ENCODE measurements at places on chromosomes 3 and 15.

DNA sequence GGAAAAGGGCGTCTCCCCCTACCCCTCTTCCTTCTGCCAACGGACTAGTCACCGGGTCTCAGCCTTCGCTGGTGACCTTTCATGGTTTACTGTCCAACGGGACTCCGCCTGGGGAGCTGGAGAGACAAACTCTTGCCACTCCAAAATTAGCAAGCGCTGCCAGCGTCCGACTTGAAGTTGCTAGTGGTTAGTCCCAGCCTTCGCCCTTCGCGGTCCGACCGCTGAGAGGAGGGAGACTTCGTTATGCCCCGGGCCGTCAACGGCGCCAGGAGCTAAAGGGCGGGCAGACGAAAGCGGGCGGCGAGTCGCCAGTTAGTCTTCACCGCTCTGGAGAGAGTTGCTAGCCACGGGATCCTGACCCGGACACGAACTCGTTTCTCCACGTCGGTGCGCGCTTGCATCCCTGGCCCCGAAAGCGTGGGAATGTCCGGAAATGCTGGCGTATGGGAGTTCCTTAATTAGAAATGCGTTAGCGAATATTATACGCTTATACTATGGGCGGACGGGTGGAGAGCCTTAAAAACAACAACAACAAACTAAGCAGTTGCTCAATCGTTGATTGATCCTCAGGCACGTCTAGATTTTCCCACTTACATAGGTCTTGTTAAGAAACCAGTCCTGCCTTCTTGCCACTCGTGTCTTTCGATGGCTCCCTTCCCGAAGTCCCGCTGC, 716 bp downstream of the SMC4 start:
- DNase-seq, result no peak

DNA sequence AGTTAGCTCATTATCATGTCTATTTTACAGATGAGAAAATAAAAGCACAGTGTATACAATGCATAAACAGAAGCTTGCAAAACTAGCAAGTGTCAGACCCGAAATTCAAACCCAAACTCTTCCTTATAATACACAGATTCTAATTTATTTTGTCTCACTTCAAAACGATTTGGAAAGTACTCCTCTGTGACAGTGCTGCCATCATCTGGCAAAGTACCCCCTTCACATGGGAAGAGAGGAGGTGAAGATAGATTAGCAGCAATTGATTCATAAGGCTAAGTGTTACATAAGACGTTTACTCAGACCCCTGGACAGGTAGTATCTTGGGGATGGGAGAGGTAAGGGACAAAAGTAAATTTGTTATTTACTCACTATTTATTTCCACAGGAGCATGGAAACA, 744.0 kb upstream of the SGO1 start:
- DNase-seq, result no peak

GRCh38 chr3:23096041-23096440, 107.1 kb upstream of the UBE2E2 start:
- no peak for DNase-seq

- DNase-seq, result no peak
Measured at GRCh38 chr15:45802140-45802539, 167.3 kb downstream of the SQOR start.

GRCh38 chr3:4834403-4834866, 144.8 kb upstream of the BHLHE40 start:
- DNase-seq, result peak; percentile 80

GRCh38 chr15:71115567-71116351, 488 bp downstream of the THSD4 start:
- no peak for DNase-seq

DNA sequence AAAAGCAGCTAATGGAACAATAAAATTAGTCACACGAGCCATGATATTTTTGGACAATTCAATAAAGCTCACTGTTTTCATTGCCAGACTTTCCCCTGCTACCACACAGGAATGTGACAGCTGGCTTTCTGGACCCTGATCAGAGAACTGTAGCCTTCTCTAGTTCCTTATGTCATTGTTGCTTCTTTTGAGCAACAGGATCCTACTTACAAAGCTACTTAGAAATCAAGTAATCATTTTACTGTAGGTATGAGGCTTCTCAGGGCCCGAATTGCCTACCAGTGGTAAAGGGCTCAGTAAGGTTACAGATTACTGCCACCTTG, 94.3 kb upstream of the AADACL2 start:
- DNase-seq, result no peak

DNA sequence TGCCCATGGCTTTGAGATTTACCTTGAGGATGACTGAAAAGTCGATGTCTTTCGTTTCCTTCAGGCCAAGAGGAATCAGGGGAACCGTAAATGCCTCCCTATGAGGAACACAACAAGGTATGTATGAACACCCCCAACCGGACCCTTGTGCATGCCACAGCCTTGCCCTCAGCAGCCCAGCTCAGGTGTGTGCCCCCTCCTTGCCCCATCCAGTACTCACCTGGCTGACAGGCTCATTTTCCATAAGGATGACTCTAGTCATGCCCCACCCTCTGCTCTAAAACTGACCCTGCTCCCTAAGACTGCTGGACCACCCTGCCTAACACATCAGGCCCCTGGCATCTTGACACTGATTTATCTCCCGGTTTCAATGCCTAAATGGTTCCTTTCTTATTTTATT, 270.0 kb downstream of the GOLGA6L6 start:
- no peak for DNase-seq

- no peak for DNase-seq
Measured at GRCh38 chr3:14624498-14624897, 27.1 kb upstream of the CCDC174 start.

DNA sequence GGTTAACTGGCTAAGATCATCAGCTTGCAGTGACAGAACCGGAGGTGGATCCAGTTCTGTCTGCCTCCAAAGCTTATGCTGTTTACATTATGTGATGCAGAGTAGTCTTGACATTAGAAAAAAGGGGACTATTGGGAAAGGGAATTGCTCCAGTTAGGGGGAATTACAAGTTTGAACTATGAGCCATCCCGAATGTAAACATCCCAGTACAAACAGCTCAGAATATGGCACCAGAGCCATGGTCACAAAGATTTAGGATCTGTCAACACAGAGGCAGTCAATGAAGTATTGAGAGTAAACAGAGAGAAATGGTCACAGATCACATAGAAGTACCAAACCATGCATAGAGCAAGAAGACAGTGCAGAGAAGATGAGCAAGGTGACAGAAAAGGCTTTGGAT, 39.8 kb upstream of the CRTC3 start:
- DNase-seq, result no peak

DNA sequence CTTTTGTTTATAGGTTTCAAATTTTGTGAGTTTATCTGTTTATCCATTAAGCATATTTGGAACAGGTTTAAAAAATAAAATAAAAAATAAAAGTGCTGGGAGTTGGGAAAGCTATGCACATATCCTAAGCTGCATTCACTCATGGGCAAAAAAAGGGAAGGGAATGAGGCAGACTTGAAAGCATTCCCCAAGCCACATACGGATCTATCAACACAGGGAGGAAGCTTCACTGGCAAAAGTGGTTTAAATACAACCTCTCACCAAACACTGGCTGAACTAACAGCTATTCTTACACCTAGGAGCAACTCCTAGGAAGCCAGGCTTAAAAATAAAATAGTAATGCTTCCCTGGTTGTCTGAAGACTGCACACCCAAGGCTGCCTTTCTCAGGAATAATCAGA, 101.2 kb downstream of the PCCB start:
- DNase-seq, result no peak

DNA sequence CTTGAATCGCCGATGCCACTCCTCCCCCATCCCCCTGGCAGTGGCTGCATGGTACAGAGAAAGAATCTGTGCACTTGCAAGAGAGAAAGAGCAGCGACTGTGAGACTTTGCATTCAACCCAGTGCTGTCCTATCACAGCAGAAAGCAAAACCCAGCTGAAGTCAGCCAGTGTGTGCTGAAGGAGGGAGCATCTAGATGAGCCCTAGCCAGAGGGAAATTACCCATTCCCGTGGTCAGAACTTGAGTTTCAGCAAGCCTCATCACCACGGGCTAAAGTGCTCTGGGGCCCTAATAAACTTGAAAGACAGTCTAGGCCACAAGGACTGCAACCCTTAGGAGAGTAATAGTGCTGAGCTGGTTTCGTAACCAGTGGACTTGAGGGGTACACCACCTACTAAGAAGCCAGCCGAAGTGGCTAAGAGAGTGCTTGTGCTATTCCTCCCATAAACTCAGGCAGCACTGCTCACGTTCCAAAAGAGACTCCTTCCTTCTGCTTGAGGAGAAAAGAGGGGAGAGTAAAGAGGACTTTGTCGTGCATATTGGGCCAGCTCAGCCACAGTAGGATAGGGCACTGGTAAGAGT, 15.2 kb upstream of the PIK3R4 start:
- no peak for DNase-seq

DNA sequence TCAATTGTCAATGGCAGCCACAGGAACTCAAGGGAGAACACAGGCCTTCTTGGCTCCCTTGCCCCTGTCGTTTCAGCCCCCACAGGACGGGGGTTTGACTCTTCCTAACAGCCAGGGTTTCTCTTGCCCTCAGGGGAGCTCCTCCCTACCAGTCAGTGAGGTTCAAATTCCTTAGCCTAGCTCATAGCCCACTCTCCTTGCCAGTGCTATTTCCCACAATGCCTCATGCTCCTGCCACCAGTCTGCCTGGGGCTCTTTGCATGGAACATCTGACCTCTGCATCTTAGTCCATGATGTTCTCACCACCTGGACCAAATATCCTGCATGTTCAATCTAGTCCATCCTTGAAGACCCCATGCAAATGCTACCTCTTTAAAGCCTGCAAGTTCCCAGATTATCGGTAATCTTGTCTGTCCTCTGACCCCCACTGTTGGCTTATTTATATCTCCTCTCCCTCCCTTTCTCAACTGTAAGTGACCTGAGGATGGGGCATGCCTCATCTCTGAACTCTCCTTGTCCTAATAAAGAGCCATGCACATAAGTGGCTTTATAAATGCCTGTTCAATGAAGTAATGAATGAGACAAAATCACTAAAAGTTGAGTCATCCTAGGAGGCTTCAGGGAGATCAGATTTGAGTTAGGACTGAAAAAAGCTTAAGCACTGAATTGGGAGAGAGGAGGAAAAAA, 78.0 kb downstream of the MYO1E start:
- DNase-seq, result no peak

Measured in activated T-cell treated with anti-CD3 and anti-CD28 coated beads, Interleukin-2, amount 50 U/mL, for 24 hours (primary cell).